HCT116 (cell line): ENCODE measurements at places on chromosomes 11 and 22.

GRCh38 chr22:44965171-44965570 is 44.6 kb downstream of the PHF21B start:
- no peak for DNase-seq

GRCh38 chr22:37498289-37498909 is 12.2 kb upstream of the MFNG start:
- DNase-seq, result no peak

DNA sequence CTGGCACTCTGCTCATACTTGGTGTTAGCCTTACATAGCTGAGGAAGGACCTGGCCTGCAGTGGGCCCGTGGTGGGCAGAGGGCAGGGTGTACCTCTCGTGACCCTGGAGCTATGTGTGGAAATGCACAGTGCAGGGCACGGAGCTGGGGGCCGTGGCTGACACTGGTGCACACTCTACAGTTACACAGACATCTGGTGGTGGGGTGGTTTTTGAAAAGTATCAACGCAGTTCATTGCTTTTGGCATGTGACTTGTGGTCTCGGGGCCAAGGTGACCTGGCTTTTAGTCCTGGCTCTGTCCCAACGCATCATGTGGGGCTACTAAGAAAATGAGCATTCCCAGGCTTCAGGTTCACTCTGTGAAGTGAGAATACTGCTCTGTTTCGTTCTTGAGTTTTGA is 553.6 kb downstream of the NTM start:
- DNase-seq, result no peak

GRCh38 chr11:97140885-97141494 is 751.2 kb downstream of the JRKL start:
- no peak for DNase-seq

DNA sequence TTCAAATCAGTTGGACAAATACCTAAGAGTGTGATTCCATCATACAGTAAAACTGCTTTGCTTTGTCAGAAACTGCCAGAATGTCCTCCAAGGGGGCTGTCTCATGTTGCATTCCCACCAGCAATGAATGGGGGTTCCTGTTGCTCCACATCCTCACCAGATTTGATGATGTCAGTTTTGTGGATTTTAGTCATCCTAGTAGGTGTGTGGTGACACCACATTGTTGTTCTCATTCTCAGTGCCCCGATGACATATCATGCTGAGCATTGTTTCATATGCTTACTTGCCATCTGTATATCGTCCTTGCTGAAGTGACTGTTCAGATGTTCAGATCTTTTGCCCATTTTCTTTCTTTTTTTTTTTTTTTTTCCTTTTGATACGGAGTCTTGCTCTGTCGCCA is 37.0 kb downstream of the CDPF1 start:
- no peak for DNase-seq
